ENCODE measurements at places on chromosomes 5 and 9.

DNA sequence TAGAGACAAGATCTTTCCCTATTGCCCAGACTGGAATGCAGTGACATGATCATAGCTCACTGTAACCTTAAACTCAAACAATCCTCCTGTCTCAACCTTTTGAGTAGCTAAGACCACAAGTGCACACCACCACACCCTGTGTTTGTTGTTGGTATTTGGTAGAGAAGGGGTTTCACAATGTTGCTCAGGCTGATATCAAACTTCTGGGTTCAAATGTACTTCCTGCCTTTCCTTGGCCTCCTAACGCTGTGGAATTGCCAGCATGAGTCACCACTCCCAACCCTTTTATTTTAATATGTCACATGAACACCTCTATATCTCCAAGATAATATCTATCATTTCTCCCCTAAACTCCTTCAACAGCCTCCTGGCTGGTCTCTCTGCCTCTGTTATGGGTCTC, 719.0 kb downstream of the PTPRD start:
- DNase-seq = no peak

GRCh38 chr5:160938532-160938931, 86.5 kb upstream of the ATP10B start:
- DNase-seq = no peak

DNA sequence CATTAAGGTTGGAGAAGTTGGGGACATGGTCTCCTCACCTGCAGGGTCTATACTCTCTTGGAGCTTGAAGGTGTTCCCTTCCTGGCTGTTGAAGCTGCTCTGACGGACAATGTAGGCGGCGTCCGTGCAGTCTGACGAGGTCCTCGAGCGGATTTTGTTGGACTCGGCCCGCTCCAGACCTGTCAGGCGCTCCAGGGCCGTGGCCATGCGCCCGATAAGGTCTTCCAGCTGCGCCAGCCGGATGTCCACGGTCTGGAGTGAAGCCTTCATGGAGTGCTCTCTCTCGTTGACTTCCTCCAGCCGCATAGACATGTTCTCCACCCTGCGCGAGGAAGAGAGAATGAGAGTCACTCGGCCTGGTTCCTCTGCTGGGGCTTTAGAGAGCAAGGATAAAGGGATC, 122.6 kb upstream of the KLF9 start:
- no peak for DNase-seq

DNA sequence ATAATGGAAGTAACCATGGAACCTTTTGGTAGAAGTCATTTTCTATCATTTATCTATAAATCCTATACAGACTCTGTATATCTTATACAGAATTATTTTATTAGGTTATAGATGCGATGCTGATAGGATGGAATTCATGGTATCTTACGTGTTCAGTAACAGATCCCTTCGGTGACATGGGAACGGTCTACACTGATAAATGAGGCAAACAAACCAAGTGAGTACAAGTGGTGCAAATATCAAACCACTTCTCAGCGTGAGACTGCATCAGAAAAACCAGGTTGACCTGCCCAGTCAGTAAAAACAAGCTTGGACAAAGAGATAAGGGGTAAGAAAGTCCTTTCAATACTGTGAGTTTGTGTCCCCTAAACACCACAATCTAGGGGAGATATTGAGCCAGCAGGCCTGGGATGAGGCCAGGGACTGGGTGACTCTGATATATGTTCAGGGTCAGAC, 215.5 kb downstream of the GAPVD1 start:
- DNase-seq = no peak

DNA sequence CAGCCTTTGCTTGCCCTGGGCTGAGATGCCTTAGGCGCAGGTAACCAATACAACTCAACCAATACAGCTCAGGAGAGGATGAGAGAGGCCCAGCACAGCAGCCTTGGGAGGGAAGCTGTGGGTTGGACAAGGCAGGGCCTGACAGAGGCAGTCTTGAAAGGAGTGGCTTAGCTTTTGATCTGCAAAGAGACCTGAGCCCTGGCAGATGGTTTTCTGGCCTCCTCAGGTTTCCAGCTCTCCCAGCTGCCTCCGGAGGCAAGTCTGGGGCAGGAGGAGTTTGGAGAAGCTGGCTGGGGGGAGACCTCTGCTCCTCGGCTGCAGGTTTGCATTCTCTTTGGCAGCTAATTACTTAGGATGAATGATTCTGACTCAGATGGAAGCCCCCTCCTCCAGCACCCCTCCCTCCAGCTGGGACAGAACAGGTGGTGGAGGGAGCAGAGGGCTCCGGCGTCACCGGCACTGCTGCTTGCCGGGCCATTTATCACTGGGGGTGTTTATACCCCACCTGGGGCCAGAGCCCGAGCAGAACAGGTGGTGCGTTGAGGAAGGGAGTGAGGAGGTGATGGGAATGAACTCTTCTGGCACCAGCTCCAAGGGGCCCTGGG, 50.8 kb downstream of the TSPAN17 start:
- no peak for DNase-seq

GRCh38 chr5:138951091-138951985, 76.2 kb upstream of the LRRTM2 start:
- no peak for DNase-seq

- DNase-seq = no peak
These were observed 42.3 kb downstream of the FAM78A start for GRCh38 chr9:131233995-131234394.

- DNase-seq = no peak
These were observed 69.8 kb downstream of the ECPAS start for GRCh38 chr9:111414406-111414805.

DNA sequence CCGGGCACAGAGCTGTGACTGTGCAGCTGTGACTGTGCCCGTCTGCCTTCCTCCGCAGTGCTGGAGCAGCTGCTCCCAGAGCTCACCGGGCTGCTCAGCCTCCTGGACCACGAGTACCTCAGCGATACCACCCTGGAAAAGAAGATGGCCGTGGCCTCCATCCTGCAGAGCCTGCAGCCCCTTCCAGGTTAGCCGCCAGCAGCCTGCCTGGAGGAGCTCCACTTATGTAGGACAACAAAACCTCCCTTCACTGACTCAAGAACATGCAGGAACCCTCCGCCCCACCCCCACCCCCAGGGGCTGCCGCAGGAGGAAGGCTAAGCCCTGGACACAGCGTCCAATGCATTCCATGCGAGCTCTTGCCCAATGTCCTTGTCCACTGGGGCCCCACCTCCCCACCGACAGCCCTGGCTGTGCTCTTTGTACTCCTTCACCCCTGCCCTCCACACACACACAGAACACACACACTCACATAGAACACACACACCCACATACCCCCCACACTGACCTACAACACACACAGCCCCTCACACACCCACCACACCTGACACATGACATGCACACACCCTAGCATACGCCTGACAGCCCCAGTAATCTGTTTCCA, 27.9 kb downstream of the AFAP1L1 start:
- DNase-seq = no peak

- DNase-seq = no peak
These were observed 235.4 kb upstream of the RIOK2 start for GRCh38 chr5:97418462-97418861.

- no peak for DNase-seq
These were observed 16.5 kb downstream of the ZNF462 start for GRCh38 chr9:106879439-106879882.

- no peak for DNase-seq
These were observed 67.2 kb upstream of the CD180 start for GRCh38 chr5:67263656-67264408.

DNA sequence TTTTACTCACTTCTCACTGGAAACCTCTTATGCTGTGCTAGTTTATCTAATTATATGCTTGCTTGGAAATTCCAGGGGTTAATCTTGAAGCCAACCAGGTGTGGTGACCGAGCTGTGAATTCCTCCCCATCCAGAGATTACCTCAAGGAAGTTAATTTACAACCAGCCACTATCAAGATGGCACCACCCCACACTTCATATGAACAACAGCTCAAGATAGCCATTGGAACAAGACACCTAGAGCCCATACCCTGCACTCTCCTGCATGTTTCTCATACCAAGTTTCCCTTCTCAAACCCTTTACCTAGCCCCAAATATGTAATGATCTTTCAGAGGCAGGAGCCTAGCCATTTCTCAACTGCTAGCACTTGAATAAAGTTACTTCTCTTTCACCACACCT, 2156.9 kb upstream of the C9orf72 start:
- no peak for DNase-seq

- DNase-seq = no peak
These were observed 3.0 kb downstream of the GARIN3 start for GRCh38 chr5:157162919-157163510.

DNA sequence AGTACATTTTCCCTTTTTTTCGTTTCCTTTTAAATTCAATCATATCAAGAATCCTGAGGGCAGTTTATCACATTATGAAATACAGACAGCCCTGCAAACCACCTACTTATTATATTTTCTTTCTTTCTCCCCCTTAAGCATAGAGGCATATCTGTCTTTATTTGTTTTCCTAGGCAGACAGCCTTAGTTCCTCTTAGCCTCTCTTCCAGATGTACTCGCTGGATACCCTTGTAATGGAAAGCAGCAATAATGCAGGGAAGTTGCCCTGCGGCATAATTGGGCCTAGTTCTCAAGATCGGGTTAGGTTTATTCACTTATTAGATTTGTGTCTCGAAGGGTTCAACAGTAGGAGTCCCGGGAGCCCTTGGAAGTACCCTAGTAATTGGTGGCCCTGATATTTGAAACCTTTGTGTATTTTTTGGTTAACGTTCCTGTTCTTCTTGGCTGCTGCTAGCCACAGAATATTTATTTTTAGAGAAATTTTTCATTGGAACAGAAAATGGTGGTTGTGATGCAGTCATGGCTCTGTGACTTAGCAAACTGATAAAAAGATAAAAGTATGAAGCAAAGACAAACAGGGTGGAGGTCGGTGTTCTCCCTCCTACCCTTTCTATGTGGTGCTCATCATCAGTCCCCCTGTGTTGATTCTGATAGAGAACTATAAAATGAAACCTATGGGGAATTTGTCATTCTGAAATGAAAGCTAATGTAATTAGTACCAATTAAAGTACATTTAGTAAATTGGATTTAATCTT, 6.4 kb downstream of the TLE4 start:
- DNase-seq = no peak

- DNase-seq = no peak
These were observed 296.9 kb downstream of the TLE4 start for GRCh38 chr9:79868567-79869189.

GRCh38 chr5:107254214-107254901, 416.4 kb downstream of the EFNA5 start:
- no peak for DNase-seq
